T-helper 9 cell (primary cell): ENCODE measurements at places on chromosomes 2 and 18.

DNA sequence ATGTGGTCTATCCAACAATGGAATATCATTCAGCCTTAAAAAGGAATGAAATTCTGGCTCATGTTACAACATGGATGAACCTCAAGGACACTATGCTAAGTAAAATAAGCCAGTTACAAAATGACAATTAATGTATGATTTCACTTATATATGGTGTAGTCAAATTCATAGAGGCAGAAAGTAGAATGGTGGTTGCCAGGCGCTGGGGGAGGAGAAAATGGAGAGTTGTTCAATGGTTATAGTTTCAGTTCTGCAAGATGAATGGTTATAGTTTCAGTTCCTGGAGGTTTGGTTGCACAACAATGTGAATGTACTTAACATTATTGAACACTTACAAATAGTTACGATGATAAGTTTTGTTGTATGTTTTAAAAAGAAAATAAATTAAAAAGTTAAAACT lies 79.2 kb upstream of the IL1R2 start:
- DNase-seq = no peak

DNA sequence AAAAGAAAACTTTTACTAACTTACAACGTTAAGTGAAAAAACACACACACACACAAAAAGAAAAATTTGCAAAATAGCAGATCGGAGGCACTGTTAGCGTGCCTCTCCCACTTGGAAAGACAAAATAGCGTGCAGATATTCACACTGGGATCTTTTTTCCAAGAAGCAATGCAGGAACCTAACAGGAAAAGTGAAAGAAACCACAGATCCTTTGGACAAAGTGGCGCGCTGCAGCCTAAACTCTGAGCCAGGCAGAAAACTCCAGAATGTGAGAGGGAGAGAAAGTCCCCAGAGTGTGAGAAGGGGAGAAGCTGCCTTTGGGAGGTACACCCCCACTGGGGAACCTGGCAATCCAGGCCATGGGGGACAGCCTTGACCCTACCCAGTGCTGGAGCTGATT lies 70.7 kb upstream of the SERPINE2 start:
- no peak for DNase-seq

- DNase-seq = no peak
Observed at GRCh38 chr2:209322905-209323512, 100.8 kb upstream of the MAP2 start.

- DNase-seq = no peak
Observed at GRCh38 chr2:146939991-146940685, 904.7 kb upstream of the ACVR2A start.

- no peak for DNase-seq
Observed at GRCh38 chr2:182381225-182381624, 45.6 kb downstream of the PDE1A start.

DNA sequence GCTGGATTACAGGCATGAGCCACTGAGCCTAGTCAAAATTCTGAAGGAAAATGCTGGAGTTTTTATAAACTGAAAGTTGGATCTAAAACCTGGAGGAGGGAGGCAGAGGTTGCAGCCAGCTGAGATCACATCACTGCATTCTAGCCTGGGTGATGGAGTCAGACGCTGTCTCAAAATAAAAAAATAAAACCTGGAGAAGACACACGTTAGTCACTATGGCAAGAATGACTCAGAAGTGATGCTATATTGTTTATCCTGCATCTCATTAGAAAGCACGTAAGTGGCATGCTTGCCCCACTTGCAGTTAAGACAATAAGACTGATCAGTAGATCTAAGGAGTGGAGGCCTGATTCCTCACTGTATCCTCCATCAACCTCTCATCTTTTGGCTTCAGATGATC lies 106.6 kb upstream of the STON1 start:
- DNase-seq = no peak

DNA sequence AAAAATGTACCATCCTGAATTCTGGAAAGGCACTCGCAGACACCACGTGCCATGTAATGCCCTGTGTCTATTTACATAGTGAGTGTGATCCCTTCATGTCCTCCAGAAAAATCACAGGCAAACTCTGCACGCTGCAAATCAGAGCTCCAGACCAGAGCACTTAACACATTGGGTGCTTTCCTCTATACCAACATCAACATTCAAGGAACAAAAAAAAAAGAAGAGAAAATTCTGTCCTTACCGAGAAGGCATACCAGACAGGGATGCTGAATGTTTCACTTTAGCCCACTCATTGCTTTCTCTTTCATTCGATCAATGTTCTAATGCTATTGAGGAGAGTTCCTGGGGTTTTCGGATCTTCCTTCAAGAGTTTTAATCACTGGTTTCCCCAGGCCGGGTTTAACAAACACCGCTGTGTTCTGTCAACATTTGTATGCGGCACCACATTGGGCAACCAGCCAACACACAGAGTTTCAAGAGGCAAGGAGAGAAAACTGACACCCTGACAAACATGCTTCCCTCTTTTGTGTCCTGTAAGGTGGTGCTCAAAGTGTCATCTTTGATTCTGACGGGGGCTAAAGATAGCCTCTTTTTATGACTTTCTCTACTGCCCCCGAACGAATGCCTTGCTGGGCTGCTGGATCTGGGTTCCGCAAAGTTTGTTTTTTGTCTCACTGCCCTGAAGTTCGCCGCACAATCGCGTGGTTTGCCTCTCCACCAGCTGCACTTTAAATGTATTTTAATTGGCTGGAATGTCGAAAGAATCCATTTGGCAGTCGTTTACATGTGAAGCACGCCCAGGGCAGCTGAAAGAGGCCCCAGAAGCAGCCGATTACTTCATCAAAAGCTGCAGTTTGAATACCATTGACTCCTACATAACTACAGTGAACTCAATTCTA lies 106.4 kb upstream of the NCKAP5 start:
- no peak for DNase-seq

GRCh38 chr2:98847853-98848252 lies 88.2 kb downstream of the CRACDL start:
- DNase-seq = no peak
